Activated naive CD8-positive, alpha-beta T cell treated with anti-CD3 and anti-CD28 coated beads, Interleukin-2, amount 50 U/mL, for 24 hours (primary cell): ENCODE measurements at places on chromosomes 1 and 21.

GRCh38 chr1:204891860-204892259 lies 21.2 kb downstream of the NFASC start:
- no peak overlapping the region for H3K27ac ChIP-seq
- no peak for DNase-seq
- peaks cover 11% of the 10 kb centered on the region for H3K27me3 ChIP-seq
- H3K4me1 ChIP-seq = no peaks in the 10 kb centered on the region

GRCh38 chr1:29760067-29760564 lies 523.8 kb downstream of the PTPRU start:
- no peak for DNase-seq
- H3K4me3 ChIP-seq = no peak overlapping the region
- H3K36me3 ChIP-seq = no peaks in the 10 kb centered on the region
- H3K4me1 ChIP-seq = no peaks in the 10 kb centered on the region
- H3K27ac ChIP-seq = no peak overlapping the region
- peaks cover 13% of the 10 kb centered on the region for H3K27me3 ChIP-seq

DNA sequence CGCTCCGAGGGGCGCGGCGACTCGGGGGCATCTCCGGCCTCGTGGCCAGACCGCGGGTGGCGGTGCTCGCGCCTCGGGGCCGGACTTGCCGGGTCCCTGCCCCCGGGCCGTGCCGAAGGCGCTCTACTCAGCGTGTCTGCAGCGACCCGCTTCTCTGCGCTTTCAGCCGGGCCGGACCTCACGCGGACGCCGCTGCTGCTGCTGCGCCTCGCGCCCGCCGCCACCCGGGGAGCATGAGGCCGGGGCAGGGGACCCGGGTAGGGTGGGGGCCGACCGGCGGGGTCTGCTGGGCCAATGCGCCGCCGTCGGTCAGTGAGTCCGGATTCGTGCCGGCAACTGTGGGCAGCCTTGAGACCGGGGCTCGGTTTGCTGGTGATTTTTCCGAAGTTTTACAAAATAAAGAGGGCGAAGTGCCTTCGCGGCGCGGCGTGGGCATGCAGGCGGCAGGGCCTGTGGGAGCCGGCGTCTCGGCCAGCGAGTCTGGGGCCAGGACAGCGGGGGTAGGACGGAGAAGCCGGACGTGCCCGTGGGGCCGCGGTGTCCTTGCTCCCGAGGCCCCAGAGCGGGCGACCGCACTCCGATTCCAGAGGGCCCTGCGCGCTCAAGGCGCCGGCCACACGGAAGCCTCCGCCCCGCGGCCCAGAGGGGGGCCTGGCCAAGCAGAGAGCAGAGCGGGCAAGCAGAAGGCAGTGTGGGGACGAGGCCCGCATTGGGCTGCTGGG lies 749 bp downstream of the FAM163A start:
- H3K4me3 ChIP-seq = no peak overlapping the region
- no peaks in the 10 kb centered on the region for H3K36me3 ChIP-seq
- no peak overlapping the region for H3K27ac ChIP-seq
- no peak for DNase-seq

GRCh38 chr1:61254634-61255357 lies 172.4 kb downstream of the NFIA start:
- no peak for DNase-seq
- H3K36me3 ChIP-seq = no peaks in the 10 kb centered on the region
- no peak overlapping the region for H3K27ac ChIP-seq
- no peak overlapping the region for H3K4me3 ChIP-seq
- H3K27me3 ChIP-seq = no peaks in the 10 kb centered on the region

DNA sequence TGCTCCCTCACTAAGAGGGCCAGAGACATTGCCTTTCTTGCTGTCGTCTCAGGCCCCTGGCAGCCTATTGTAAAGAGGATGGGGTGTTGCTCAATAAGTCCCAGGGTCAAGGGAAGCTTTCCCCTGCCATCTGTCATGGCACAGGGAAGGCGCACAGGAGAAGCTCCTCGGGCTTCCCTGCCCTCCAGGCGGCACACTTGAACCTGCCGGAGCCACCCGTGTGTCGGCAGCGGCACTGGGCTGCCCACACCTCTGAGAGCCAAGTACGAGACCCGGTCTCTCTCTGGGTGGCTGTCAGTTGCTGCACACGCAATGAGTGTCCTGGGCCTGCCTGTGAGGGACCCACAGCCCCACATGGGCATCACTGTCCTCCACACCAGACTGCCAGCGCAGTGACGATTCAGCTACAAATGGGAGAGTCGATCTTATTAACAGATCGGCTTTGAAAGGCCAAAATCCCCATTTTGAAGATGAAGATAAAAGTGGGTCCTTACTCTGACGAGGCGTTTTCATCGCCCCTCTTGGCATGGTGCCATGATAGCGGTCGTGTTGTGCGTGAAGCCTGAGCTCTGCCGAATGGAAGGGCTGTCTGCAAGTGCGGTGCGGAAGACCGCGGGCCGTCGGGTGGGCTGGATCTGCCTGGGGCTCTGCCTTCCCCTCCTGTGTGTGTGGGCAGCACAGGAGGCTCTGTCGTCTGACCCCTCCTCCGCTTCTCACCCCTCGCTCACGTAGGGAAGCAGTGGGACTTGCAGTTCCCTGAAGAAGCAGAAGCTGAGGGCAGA lies 29.2 kb upstream of the PDXK start:
- no peak overlapping the region for H3K4me3 ChIP-seq
- no peak for DNase-seq
- H3K27ac ChIP-seq = no peak overlapping the region
- H3K27me3 ChIP-seq = no peaks in the 10 kb centered on the region

GRCh38 chr1:80375662-80376061 lies 1369.1 kb upstream of the ADGRL4 start:
- no peaks in the 10 kb centered on the region for H3K27me3 ChIP-seq
- no peaks in the 10 kb centered on the region for H3K36me3 ChIP-seq
- no peak overlapping the region for H3K4me3 ChIP-seq
- H3K4me1 ChIP-seq = no peaks in the 10 kb centered on the region
- H3K27ac ChIP-seq = no peak overlapping the region

DNA sequence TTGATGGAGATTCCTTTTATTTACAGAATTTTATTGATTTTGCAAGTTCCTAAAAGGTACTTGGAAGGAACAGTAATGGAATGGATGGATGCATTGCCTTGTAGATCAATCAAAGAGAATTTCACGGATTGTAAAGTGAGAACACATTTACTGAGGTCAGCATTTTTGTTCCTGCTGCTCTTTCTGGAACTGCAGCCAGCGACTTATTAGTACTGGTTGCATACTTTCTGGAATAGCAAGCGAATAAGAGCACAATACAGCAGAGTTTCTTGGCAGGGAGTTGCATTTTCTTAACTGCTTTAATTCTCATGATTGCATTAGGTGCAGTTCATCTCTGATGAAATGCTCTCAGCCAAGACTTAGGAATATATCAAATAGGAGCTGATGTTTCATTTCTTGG lies 106.1 kb upstream of the CHODL start:
- no peak overlapping the region for H3K27ac ChIP-seq
- H3K36me3 ChIP-seq = no peaks in the 10 kb centered on the region
- H3K27me3 ChIP-seq = no peaks in the 10 kb centered on the region
- no peak for DNase-seq
- H3K4me3 ChIP-seq = no peak overlapping the region
- no peaks in the 10 kb centered on the region for H3K4me1 ChIP-seq

DNA sequence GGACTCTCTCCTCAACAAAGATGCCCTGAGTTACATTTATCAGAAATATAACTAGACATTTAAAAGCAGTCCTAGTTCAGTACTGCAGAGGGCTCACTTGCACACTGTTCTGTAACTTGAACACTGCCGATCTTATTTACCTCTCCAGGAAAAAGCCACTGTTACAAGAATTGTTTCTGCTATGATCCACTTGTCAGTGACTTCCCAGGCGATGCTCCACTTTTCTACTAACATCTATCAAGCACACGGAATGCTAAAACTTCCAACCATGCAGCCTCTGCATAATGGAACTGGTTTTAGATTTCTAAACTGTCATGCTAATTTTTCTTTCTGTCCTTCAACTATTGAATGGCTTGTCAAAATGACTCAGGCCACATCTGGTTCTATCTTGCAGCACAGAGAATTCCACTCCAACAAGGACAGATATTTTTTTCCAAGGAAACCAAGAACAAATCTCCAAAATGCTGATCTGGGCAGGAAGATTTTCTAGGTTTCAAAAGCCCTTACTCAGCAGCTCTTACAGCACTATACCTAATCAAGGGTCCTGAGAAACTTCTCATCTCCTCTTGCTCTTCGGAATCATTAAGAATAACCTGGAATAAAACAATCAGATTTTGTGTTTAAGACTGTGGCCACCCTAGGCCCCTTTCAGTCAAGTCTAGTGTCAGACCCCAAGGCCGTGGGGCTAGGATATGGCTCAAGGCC lies 9.9 kb downstream of the SEC16B start:
- H3K36me3 ChIP-seq = no peaks in the 10 kb centered on the region
- no peaks in the 10 kb centered on the region for H3K4me1 ChIP-seq
- no peak for DNase-seq
- H3K27me3 ChIP-seq = no peaks in the 10 kb centered on the region
- no peak overlapping the region for H3K27ac ChIP-seq

DNA sequence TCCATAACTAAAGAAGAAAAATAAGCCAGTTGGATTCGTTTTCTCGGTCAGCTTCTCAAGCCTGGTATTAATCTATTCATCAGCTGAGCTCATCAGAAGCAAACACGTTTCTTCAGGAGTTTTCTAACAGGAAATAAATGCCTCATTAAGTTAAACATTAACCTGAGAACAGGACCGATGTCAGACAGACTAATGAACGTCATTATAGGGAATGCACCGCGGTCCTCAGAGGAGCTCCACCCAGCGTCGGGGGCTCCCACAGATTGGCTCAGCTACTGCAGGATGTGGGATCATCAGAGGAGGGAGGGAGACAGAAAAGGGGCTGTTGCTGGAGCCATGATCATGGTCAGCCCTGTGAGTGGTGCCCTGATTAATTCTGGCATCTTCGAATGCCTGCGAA lies 615.4 kb downstream of the PTPRU start:
- DNase-seq = no peak
- peaks cover 8% of the 10 kb centered on the region for H3K27me3 ChIP-seq
- no peak overlapping the region for H3K27ac ChIP-seq
- H3K4me1 ChIP-seq = no peaks in the 10 kb centered on the region
- no peak overlapping the region for H3K4me3 ChIP-seq

- H3K36me3 ChIP-seq = no peaks in the 10 kb centered on the region
- H3K4me3 ChIP-seq = no peak overlapping the region
- H3K27me3 ChIP-seq = peaks cover 4% of the 10 kb centered on the region
- peaks cover 16% of the 10 kb centered on the region for H3K4me1 ChIP-seq
- no peak for DNase-seq
Observed at GRCh38 chr1:26132128-26132833, 20.7 kb downstream of the PDIK1L start.

- no peak overlapping the region for H3K27ac ChIP-seq
- no peaks in the 10 kb centered on the region for H3K36me3 ChIP-seq
- H3K4me1 ChIP-seq = no peaks in the 10 kb centered on the region
- H3K27me3 ChIP-seq = peaks cover 7% of the 10 kb centered on the region
- DNase-seq = no peak
Observed at GRCh38 chr1:233695901-233696300, 82.0 kb downstream of the KCNK1 start.

DNA sequence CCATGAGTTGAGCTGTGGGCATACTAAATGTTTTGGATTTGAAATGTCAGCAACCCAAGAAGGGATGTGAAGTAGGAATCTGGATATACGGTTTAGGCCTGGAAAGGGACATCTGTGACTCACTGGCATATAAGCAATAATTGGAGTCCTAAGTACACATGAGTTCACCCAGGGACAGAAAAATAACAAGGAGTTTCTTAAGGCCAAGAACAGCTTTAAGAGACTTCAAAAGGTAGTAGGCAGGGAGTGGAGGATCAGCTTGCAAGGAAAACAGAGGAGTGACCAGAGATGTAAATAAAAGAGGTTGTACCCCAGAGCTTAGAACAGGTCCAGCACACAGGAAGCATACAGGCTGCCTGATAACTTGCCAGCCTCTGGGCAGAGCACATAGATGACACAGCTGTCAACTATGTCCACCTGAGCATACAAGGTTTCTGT lies 28.1 kb downstream of the TMEM50B start:
- DNase-seq = no peak
- peaks cover 11% of the 10 kb centered on the region for H3K36me3 ChIP-seq
- H3K27me3 ChIP-seq = no peaks in the 10 kb centered on the region
- no peak overlapping the region for H3K4me3 ChIP-seq
- H3K4me1 ChIP-seq = peaks cover 5% of the 10 kb centered on the region

DNA sequence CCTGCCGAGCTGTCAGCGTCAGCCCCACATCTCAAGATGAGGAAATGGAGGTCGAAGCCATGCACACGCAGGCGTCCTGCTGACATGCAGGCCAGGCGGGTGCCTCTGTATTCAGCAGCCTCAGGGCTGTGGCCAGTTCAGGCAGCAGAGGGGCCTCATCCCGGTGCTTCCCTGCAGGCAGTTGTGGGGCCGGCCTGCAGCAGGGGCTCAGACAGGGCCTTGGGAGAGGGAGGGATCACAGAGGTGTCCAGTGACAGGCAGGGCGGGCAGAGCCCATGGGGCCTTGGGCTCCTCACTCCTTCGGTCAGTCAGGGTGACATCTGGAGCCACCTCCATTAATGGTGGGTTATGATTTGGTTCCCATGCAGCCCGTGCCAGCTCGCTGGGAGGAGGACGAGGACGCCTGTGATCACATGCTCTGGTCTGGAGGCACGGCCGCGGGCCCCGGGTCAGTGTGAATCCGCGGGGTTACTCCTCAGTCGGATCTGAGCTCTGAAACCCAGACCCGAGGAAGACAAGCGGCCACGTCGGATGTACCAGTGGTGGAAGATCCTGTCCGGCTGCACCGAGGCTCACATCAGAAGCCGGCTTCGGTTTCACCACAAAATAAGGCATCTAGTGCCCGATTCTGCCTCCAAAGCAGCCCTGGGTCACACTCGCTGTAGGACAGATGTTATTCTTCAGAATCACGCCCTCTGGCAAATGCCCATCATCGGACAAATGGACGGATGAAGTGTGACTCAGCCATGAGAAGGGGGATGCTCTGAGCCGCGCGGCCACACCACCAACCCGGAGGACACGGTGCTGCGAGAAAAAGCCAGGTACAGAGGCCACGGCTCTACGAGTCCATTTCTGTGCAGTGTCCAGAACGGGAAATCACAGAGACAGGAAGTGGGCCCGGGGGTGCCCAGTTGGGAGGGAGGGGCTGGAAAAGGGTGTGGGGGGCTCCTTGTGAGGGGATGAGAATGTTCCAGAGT lies 33.4 kb downstream of the KRTAP10-1 start:
- H3K4me1 ChIP-seq = peaks cover 2% of the 10 kb centered on the region
- no peak overlapping the region for H3K4me3 ChIP-seq
- no peak for DNase-seq
- H3K27ac ChIP-seq = no peak overlapping the region

DNA sequence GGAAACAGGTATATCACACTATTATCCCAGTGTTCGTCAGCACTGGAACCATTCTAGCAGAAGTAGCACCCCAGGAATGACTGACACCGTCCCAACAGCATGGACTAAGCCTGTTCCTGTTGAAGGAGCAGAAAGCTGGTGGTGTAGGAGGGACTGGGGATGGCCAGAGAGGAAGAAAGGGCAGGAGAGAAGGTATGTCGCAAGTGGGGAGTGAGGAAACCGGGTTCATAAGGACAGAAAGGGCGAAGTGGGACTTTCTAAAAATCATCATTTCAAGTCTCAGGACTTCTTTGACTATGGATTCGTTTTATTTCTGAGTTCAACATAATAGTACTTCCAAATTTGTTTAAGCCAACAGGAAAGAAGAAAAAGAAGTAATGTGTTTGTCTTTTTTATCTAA lies 19.7 kb upstream of the MX1 start:
- no peaks in the 10 kb centered on the region for H3K27me3 ChIP-seq
- peaks cover 49% of the 10 kb centered on the region for H3K36me3 ChIP-seq
